ENCODE measurements at places on chromosomes 4 and X. TPM values are rescaled to one million over a fixed set of nuclear protein-coding genes. Genes with fewer than 3 reads are reported as not detected.

VSIG1 gene
- total RNA-seq, result 2.4 TPM

PPAT gene
- 10.7 TPM for total RNA-seq

DNA sequence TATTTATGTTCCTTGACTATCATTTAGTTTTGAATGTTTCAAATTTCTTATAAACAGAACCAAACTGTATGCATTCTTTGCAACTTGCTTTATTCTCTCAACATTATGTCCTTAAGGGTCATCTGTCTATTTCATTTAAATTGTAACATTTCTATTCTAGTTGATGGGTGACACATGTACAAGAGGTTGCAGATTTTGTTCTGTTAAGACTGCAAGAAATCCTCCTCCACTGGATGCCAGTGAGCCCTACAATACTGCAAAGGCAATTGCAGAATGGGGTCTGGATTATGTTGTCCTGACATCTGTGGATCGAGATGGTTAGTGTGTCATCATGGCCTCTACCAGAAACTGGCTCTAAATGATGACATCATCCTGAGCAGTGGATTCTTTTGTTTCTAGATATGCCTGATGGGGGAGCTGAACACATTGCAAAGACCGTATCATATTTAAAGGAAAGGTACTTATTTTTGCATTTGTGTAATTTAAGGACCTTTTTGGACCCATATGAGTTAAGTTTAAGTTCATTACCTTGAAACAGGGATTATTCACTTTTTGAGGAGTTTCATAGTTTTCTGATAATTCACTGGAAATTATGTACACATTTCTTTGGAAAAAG, 6.1 kb downstream of the LIAS start:
- no peaks in the 10 kb centered on the region for H3K4me1 ChIP-seq
- H3K27ac ChIP-seq, result no peak overlapping the region
- H3K36me3 ChIP-seq, result peaks cover 5% of the 10 kb centered on the region
- H3K4me3 ChIP-seq, result no peak overlapping the region
- DNase-seq, result peak; percentile 22

- H3K4me1 ChIP-seq, result no peaks in the 10 kb centered on the region
- no peaks in the 10 kb centered on the region for H3K36me3 ChIP-seq
- peaks cover 4% of the 10 kb centered on the region for H3K27me3 ChIP-seq
- no peak overlapping the region for H3K27ac ChIP-seq
Observed at GRCh38 chr4:2069986-2070385, 10.9 kb downstream of the NAT8L start.

GRCh38 chrX:14491689-14492088, 37.6 kb upstream of the GLRA2 start:
- no peaks in the 10 kb centered on the region for H3K4me1 ChIP-seq
- H3K4me3 ChIP-seq, result no peak overlapping the region
- H3K36me3 ChIP-seq, result no peaks in the 10 kb centered on the region
- no peak overlapping the region for H3K27ac ChIP-seq

GRCh38 chr4:118410138-118410537, 57.3 kb upstream of the PRSS12 start:
- DNase-seq, result no peak
- no peaks in the 10 kb centered on the region for H3K36me3 ChIP-seq
- H3K4me3 ChIP-seq, result no peak overlapping the region

All from lung (tissue), 17 donors.